ENCODE measurements at places on chromosomes 3 and 15. TPM values are rescaled to one million over a fixed set of nuclear protein-coding genes. Genes with fewer than 3 reads are reported as not detected.

The XPC gene
- 9.8 TPM for total RNA-seq

- no peak for DNase-seq
These were observed 30.4 kb downstream of the GRIP2 start for GRCh38 chr3:14509796-14510100.

The PTH1R gene
- 2.0 TPM for total RNA-seq

DNA sequence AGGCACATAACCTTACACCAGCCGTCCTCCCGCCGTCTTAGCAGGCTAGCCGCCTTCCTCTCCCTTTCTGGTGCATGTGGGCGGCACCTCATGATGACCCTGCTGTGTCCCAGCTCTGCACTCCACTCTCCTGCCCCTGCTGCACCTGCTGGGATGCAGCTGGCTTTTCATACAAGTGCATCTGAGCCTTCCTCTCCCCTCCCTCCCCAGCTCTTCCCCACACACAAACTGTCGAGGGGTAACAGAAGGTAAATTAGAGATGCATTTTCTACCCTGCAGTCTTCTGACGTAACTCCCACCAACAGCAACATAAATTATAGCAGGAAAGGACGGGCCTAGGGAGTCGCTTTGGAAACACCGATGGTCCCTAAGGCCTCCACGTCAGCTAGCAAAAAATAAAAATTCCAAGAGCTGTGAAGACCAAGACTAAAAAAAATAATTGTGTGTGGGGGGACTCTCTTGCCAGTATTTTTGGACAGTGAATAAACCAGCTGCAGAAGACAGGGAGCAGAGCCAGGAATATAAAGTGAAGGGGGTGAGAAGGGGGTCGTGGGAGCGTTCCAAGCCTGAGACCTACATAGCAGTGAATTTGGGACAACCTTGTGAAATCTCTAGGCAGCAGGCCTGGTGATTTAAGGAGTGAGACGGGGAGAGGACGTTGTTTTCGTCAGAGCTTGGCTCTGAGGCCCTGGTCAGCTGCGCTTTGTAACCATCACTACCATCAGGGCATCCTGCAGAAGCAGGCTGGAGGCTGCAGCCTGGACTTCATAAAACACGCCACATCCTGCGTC lies 216.2 kb downstream of the ADAMTS17 start:
- DNase-seq, result peak; percentile 28

GRCh38 chr3:22977042-22977441 lies 226.1 kb upstream of the UBE2E2 start:
- no peak for DNase-seq

DNA sequence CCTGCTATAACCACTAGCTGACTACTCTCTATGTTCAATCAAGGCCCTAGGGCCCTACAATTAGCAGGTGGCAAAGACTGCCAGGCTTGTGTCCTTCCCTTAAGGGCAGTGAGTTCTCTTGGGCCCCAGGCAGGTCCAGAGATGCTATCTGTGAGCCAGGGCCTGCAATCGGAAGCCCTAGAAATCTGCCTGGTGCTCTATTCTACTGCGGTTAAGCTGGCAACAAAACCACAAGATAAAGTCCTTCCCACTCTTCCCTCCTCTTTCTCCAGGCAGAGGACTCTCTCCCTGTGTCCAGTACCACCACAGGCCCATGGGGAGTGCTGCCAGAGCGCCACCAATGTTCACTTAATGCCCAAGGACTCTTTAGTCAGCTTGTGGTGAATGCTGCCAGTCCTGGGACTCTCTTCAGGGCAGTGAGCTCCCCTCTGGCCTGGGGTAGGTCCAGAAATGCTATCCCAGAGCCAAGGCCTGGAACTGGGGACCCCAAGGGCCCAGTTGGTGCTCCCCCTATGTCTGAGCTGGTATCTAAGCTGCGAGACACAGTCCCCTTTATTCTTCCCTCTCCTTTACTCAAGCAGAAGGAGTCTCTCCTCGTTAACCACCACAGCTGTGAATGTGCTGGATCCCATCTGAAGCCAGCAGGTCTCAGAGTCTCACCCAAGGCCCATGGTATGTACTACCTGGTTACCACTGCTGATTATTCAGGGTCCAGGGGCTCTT lies 34.7 kb downstream of the XXYLT1 start:
- DNase-seq, result no peak

The HAUS2 gene
- 60.7 TPM for total RNA-seq

DNA sequence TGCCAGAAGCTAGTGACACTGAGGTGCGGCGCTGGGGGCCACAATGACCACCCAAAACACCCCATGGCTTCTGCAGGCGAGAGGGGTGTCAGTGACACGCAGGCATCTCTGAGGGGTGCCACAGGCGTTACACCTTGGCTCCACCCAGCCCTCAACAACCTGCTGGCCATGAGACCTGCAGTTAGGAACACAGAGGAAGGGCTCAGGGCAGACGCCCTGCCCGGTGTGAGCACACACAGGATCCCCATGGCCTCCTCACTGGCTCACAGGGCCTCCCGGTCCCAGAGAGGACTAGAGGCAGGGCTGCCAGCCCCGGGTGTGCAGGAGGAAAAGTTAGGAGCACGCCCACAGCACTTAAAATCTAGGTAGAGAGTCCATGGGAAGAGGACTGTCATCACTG lies 35.1 kb downstream of the CYFIP1 start:
- DNase-seq, result no peak

The TPRG1 gene
- total RNA-seq, result 1.2 TPM

The GREM1 gene
- 2.4 TPM for total RNA-seq

DNA sequence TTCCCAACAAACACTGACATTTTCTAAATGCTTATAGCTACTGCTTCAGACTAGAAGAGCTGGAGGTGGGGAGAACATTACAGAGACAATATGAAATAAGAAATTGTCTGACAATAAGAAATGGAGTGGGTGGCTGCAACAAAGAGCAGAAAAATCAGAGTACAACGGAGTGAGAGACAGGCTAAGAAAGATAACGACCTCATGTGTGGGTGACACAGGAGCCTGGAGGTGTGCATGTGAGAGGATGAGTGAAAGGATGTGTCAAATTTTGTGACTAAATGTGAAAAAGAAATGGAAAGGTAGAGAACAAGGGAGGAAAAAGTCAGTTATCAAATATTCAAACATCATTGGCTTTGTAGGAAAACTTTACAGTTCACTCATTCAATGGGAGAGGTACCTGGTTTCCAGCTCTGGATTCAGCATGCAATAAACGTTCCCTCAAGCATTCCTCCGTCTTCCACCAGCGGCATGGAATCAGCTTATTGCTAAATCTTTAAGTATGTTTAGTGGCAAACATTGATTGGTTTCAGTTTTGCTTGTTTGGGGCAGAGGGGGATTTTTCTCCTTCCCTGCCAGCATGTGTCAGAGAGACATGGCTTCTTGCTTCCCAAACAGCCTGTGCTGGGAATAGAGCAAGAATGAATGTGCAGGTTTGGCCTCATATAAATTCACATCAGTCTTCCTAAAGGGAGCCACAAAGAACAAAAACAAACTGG lies 103.8 kb upstream of the CHRM5 start:
- DNase-seq, result no peak

DNA sequence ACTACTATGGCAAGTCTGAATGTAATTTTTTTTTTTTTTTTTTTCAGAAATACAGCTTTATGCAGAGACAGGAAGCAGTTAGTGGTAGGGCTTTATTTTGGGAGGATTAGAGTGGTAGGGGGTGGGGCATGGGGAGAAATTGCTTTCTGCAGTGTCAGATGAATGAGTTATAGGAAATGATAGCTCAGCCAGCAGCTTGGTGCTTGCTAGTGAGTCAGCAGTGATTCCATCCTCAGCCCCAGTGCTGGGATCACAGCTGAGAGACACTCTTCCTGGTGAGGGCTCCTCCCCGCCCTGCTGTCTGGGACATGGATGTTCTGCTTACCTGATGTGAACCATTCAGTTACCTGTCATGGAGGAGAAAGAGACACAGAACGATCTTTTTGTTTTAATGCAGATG lies 39.6 kb downstream of the SEMA6D start:
- DNase-seq, result no peak

DNA sequence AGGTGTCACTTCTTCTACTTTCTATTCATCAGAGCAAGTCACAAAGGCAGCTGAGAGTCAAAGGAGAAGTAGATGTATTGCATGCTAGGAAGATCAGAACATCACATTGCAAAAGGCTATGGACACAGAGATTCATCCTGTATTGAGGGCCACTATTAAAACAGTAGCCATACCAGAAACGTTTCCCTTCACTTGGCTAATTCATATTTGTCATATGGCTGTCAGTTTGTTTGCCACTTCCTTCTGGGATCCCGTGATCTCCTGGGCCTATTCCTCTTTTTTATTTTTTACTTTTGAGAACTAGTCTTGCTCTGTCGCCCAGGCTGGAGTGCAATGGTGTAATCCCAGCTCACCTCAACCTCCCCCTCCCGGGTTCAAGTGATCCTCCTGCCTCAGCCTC lies 184.0 kb upstream of the SATB1 start:
- DNase-seq, result no peak

The WDR53 gene
- total RNA-seq, result 7.3 TPM

DNA sequence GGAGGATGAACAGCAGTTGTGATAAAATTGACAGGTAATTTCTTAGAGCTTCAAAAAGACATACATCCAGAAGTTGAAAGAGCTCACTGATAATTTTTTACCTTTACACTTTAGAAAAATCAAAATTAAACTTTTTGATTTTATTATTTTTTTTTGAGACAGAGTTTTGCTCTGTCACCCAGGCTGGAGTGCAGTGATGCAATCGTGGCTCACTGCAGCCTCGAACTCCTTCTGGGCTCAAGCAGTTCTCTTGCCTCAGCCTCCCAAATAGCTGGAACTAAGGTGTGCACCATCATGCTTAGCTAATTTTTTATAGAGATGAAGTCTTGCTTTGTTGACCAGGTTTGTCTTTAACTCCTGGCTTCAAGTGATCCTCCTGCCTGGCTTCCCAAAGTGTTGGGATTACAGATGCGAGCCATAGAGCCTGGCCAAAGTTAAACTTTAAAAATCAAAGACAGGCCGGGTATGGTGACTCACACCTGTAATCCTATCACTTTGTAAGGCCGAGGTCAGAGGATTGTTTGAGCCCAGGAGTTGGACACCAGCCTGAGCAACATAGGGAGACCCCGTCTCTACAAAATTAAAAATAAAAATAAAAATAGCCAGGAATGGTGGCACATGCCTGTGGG lies 21.7 kb downstream of the PLA2G4F start:
- no peak for DNase-seq

The UBE2E2 gene
- total RNA-seq, result 54.2 TPM

The CHL1 gene
- 1,010 TPM for total RNA-seq

The EEF1AKMT4 gene
- 0.82 TPM for total RNA-seq

GRCh38 chr3:9582332-9582731 lies 28.7 kb upstream of the LHFPL4 start:
- DNase-seq, result no peak

DNA sequence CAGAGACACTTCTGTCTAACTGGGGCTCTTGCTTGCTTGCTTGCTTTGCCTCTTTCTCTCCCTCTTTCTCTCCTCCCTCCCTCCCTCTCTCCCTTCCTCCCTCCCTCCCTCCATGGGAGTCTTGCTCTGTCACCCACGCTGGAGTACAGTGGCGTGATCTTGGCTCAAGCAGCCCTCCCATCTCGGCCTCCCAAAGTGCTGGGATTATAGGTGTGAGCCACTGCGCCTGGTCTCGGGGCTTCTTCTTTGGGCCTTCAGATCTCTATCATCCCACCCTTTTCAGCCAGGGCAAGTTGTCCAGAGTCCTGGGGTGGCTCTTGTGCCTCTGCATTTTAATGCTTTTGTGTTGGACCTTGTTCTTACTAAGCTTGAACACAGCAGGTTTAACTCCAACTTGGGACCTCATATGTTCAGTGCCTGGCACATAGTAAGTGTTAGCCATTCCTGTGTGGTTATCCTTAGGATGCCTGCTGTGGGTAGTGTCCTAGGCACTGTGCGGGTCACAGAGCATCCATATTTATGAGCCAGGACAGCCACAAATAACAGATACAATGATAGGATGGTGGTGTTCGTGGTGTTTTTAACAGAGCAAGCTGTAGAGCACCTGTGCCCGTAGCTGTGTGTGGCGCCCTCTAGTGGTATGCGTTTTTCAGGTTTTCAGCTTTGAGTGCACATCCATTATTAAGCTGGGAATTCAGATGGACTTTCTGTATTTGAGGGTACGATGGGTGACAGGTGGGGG lies 75.1 kb downstream of the CCK start:
- DNase-seq, result no peak

DNA sequence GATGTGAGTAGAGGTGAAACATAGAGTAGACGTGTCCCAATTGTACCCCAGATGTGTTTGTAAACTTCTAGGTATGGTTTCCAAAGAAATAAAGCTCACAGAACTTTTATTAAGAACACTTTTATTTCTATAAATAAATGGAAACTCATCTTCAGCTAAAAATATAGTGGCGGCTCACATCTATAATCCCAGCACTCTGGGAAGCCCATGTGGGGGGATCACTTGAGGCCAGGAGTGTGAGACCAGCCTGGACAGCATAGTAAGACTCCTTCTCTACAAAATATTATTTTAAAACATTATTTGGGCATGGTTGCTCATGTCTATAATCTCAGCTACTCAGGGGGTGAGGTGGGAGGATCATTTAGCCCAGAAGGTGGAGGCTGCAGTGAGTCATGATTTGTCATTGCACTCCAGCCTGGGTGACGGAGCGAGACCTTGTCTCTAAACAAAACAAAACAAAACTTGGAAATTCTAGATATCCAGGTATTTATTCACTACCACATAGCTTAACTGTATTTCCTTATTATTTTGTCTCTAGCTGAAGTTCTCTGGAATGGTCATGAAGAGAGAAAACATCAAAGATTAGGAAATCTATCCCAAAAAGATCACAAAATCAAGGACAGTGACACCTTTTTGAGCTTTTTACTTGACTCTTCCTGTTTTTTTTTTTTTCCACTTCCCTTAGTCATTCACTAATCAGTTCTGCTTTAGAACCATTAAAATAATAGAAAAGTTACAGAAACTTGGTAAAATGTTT lies 258.1 kb downstream of the TIGIT start:
- DNase-seq, result no peak

GRCh38 chr3:72816862-72817355 lies 31.3 kb downstream of the SHQ1 start:
- no peak for DNase-seq

DNA sequence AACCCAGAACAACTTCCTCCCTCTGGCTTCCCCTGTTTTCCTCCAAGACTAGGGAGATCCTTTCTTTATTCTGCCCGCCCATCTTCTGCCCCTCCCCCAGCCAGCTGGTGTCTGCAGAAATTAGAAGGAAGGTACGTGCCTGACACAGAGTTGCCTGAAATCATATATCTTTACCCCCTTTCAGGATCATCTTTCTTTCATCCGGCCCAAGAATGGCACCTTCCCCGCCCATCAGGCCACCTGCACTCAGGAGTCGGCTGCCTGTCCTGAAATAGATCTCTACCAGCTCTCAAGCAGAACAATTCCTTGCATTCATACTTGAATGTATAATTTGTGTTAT lies 133.7 kb downstream of the VGLL4 start:
- DNase-seq, result no peak

The BTD gene
- total RNA-seq, result 13.9 TPM

The ALPK3 gene
- total RNA-seq, result 0.82 TPM

DNA sequence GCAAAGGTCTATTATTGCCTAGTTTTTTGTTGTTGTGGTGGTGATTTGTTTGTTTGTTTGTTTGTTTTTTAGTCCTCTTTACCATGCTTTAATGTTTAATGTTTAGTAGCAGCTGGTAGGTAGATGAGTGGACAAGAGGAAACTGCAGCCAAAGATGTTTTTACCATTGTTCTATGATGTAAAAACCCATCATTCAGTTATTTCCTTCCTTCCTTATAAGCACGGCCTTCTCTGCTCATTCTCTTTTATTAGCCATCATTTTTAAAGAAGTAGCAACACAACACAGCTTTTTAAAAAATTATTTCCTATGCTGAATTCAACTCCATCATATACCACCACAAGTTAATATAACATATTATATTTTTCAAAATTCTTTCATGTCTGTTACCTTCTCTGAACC lies 58.5 kb upstream of the BOC start:
- DNase-seq, result no peak

The TMEM89 gene
- total RNA-seq, result not detected

Data from frontal cortex (tissue), 4 donors.